Activated T-helper 2 cell treated with anti-CD3 and anti-CD28 coated beads, Interferon-gamma antibody, Interleukin-2, Interleukin-4, amounts not matched to agents 10 μg/mL and 5 μg/mL and 100 μg/mL, durations not matched to agents 14 hours and 24 hours and 36 hours (primary cell): ENCODE measurements at places on chromosomes 6 and 20.

GRCh38 chr6:68040312-68040778, 594.7 kb upstream of the ADGRB3 start:
- DNase-seq: no peak
- no peaks in the 10 kb centered on the region for H3K4me1 ChIP-seq
- no peaks in the 10 kb centered on the region for H3K27me3 ChIP-seq
- no peak overlapping the region for H3K27ac ChIP-seq

DNA sequence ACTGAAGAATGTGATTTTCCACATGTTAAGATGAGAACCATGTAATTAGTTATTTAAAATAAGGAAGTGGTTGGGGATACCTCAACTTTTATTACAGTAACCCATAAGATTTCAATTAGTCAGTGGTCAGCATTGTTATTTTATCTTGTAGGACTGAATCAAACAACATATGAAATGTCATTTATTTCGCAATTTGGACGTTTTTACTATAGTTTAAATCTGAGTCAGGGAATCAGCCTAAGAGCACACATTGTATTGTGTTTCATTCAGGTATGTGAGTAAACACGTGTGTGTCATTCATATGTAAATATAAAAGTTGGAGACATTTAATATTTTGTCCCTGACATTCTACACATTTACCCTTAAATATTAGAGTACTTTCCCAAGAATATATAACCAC, 1418.7 kb downstream of the GRIK2 start:
- H3K4me1 ChIP-seq: no peaks in the 10 kb centered on the region
- H3K4me3 ChIP-seq: no peak overlapping the region
- no peak overlapping the region for H3K27ac ChIP-seq
- no peaks in the 10 kb centered on the region for H3K36me3 ChIP-seq
- no peak for DNase-seq

- H3K27ac ChIP-seq: no peak overlapping the region
- no peak for DNase-seq
Observed at GRCh38 chr6:118764766-118765165, 113.4 kb upstream of the CEP85L start.

DNA sequence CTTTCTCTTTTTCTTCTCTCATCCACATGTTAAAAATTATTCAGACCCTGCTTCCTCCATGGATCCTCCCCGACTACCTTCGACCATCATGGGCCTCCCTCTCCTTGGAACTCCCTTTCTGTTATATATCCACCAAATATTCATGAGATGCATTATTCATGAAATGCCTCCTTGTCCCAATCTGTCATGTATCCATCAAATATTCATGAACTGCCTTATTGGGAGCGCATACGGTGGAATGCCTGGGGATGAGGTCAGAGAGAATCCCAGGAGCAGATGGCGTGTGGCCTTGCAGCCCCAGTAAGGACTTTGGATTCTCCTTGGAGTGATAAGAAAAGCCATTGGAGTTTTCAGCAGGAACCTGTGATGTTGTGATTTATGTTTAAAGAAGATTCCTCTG, 97.0 kb downstream of the NRN1 start:
- no peak for DNase-seq
- no peak overlapping the region for H3K4me3 ChIP-seq
- no peaks in the 10 kb centered on the region for H3K36me3 ChIP-seq
- no peak overlapping the region for H3K27ac ChIP-seq

- no peaks in the 10 kb centered on the region for H3K36me3 ChIP-seq
- no peak for DNase-seq
- H3K27ac ChIP-seq: no peak overlapping the region
- H3K27me3 ChIP-seq: peaks cover 11% of the 10 kb centered on the region
- H3K4me3 ChIP-seq: no peak overlapping the region
- no peaks in the 10 kb centered on the region for H3K4me1 ChIP-seq
Observed at GRCh38 chr20:59864726-59865125, 68.7 kb downstream of the SYCP2 start.

- no peak overlapping the region for H3K27ac ChIP-seq
- peaks cover 55% of the 10 kb centered on the region for H3K36me3 ChIP-seq
- H3K4me3 ChIP-seq: no peak overlapping the region
- DNase-seq: no peak
Observed at GRCh38 chr20:49886571-49887213, 28.6 kb downstream of the SPATA2 start.

- peaks cover 4% of the 10 kb centered on the region for H3K36me3 ChIP-seq
- peak; percentile 8 for DNase-seq
- peak overlapping the region; percentile 91 for H3K27ac ChIP-seq
- peaks cover 47% of the 10 kb centered on the region for H3K4me1 ChIP-seq
- peaks cover 13% of the 10 kb centered on the region for H3K27me3 ChIP-seq
Observed at GRCh38 chr20:57618091-57618763, 2.0 kb downstream of the ZBP1 start.

- no peaks in the 10 kb centered on the region for H3K27me3 ChIP-seq
- peaks cover 35% of the 10 kb centered on the region for H3K4me1 ChIP-seq
- H3K36me3 ChIP-seq: peaks cover 25% of the 10 kb centered on the region
- H3K4me3 ChIP-seq: no peak overlapping the region
- H3K27ac ChIP-seq: peak overlapping the region; percentile 7
Observed at GRCh38 chr20:32522776-32523612, 62.1 kb downstream of the NOL4L start.

DNA sequence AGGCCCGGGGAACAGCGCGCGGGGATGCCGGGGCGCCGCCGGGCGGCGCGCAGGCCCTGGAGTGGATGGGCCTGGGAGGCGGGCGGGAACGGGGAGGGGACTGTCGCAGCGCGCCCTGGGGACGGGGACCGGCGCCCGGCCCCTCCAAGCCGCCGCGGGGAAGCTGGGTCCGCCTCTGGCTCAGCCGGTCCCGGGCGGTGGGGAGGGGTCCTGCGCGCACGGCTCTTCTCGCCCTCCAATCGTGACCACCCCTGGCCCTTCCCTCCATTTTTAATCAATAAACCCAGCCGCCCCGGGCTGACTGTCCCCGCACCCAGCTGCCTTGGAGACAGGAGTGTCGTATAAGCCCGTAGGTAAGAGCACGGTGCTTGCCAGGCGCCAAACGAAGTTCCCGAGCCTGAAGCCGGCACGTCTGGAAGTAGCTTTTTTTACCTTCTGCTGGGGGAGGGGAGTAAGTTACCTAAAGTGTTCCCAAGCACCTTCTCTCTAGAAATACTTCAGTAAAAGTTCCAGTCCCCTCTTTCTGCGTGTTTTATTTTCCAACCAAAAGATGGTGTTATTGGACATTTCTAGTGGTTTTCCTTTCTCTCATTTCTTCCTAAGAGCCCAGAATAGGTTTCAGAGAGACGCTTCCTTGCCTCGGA, 780 bp upstream of the TAF4 start:
- peak overlapping the region; percentile 80 for H3K27ac ChIP-seq
- peak overlapping the region; percentile 79 for H3K4me3 ChIP-seq
- peak; percentile 44 for DNase-seq
- peaks cover 17% of the 10 kb centered on the region for H3K36me3 ChIP-seq
- H3K27me3 ChIP-seq: peaks cover 9% of the 10 kb centered on the region

- H3K27me3 ChIP-seq: peaks cover 7% of the 10 kb centered on the region
- peaks cover 13% of the 10 kb centered on the region for H3K4me1 ChIP-seq
- no peak overlapping the region for H3K27ac ChIP-seq
- no peaks in the 10 kb centered on the region for H3K36me3 ChIP-seq
- no peak for DNase-seq
Observed at GRCh38 chr6:63352069-63352543, 32.3 kb upstream of the LGSN start.

DNA sequence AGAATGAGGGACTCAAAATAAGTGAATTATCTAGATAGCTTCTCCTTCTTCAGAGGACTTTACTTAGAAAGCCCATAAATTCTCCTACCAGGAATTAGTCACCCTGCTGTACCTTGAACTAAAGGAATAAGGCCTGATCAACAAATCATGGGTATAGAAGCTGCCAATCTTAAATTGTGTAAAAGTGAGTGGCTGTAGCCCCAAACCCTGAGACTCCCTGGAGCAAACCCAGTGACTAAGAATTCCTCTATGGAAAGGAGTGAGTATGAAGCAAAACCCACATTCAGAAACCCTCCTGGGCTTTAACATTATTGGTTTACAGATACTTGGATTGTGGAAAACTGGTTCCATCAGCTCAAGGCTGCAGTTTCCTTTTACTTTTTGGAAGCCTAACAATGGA, 285.8 kb upstream of the TBX18 start:
- no peak for DNase-seq
- H3K36me3 ChIP-seq: no peaks in the 10 kb centered on the region
- H3K4me1 ChIP-seq: no peaks in the 10 kb centered on the region
- no peak overlapping the region for H3K4me3 ChIP-seq
- H3K27ac ChIP-seq: no peak overlapping the region

DNA sequence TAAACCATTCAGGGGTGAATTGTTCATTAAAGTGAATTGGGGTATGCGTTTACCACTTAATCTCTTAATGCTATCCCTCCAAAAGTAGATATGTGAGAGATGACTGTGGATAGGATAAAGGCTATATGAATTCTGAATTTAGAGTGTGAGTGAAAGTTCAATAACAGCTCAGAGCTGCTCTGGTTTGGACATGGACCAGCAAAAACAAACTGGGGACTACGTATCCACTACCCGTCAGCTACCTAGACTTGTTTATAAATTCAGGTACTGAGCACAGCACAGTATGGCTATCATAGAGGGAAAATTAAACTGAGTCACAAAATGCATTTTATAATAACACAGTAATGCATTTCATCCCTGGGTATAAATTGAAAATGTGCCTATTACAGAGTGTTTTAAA, 44.4 kb downstream of the HDDC2 start:
- no peaks in the 10 kb centered on the region for H3K4me1 ChIP-seq
- no peaks in the 10 kb centered on the region for H3K36me3 ChIP-seq
- no peak overlapping the region for H3K27ac ChIP-seq
- no peaks in the 10 kb centered on the region for H3K27me3 ChIP-seq

DNA sequence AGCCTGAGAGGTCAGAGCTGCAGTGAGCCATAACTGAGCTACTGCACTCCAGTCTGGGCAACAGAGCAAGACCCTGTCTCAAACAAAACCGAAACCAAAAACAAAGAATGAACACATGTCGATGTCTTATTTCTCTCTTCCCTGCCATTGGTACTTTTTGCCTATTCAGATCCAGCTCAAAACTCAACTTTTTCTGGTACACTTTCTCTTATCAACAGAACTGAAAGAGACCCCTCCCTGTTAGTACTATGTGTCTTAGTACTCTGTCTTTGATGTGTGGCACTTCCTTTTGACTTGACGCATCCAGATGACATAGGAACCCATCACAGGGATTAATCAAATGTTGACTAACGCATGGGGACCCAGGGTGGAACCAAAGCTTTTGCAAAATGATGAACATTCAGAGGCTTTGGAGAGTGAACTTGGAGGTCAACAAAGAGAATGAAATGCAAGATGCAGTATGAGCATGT, 44.8 kb downstream of the AKAP12 start:
- DNase-seq: no peak
- peak overlapping the region; percentile 62 for H3K4me3 ChIP-seq
- H3K27ac ChIP-seq: peak overlapping the region; percentile 74
- H3K4me1 ChIP-seq: peaks cover 50% of the 10 kb centered on the region
- H3K27me3 ChIP-seq: peaks cover 25% of the 10 kb centered on the region
- H3K36me3 ChIP-seq: no peaks in the 10 kb centered on the region

- no peak overlapping the region for H3K4me3 ChIP-seq
- peaks cover 54% of the 10 kb centered on the region for H3K36me3 ChIP-seq
- no peak overlapping the region for H3K27ac ChIP-seq
Observed at GRCh38 chr6:105326833-105327770, 75.8 kb downstream of the PREP start.

DNA sequence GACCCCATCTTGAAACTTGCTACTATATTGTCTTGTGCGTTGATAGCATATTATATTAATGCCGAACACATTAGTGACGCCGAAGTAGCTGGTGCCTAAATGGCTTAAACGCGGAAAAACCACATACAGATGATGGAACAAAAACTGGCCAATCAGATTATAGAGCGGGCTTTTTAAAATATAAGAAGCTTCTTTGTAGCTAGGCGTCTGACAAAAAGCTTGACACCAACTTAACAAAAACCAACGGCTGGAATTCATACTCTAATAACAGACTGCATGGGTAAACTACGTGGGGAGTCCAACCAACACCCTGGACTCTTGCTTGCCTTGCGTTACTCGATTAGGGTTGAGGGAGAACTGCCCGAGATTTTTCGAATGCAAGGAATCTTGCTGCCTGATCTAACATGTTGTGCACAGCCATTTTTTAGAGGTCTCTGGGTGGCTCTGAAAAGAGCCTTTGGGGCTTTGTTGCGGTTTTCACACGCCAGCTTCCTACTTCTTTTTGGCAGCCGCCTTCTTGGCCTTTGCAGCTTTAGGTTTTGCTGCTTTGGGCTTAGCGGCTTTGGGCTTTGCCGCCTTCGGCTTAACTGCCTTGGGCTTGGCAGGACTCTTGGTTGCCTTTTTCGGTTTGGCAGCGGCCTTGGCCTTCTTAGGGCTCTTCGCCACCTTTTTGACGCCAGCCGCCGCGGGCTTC, 45.7 kb downstream of the OR2B2 start:
- H3K4me1 ChIP-seq: peaks cover 76% of the 10 kb centered on the region
- no peaks in the 10 kb centered on the region for H3K27me3 ChIP-seq
- no peak for DNase-seq
- H3K4me3 ChIP-seq: peak overlapping the region; percentile 98
- peak overlapping the region; percentile 99 for H3K27ac ChIP-seq

GRCh38 chr6:7454696-7455358, 65.2 kb downstream of the RIOK1 start:
- no peaks in the 10 kb centered on the region for H3K4me1 ChIP-seq
- peaks cover 2% of the 10 kb centered on the region for H3K27me3 ChIP-seq
- no peak overlapping the region for H3K4me3 ChIP-seq
- no peaks in the 10 kb centered on the region for H3K36me3 ChIP-seq
- no peak overlapping the region for H3K27ac ChIP-seq

DNA sequence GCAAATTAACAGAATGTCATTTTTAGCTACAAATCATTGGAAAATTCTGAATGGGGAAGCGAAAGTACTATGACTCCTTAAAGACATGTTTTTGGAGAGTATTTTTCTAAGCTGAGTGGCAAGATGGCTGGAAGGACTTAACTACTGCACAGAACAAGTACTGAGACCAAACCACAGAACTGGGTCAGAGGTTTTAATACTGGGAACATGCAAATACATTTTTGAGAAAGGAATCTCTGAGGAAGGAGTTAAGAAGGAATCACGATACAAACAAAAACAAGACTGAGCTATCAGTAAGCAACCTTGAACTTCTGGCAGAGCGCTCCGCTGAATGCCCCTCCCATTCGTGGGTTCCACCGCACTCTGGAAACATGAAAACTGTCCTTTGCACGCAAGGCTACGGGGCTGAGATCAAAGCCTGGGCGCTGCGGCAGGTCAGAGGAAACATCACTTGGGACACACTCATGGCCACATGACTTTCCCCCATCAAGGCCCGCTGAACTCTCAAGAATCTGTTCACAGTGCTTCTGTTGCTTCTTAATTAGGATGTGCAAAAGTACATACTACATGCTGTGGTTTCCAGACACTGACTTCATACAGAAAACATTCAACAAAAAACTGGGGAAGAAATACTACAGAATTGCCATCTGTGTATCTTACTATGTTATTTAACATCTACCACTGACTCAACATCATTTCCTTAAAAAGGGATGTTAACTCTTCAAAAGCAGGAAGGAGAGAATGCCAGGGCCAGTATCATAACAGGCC, 27.8 kb downstream of the SLC23A2 start:
- peak overlapping the region; percentile 85 for H3K27ac ChIP-seq
- H3K27me3 ChIP-seq: no peaks in the 10 kb centered on the region
- peaks cover 16% of the 10 kb centered on the region for H3K36me3 ChIP-seq

GRCh38 chr6:73104921-73105320, 120.4 kb downstream of the KHDC1L start:
- no peak overlapping the region for H3K27ac ChIP-seq
- H3K4me1 ChIP-seq: peaks cover 3% of the 10 kb centered on the region
- no peaks in the 10 kb centered on the region for H3K36me3 ChIP-seq
- no peaks in the 10 kb centered on the region for H3K27me3 ChIP-seq

GRCh38 chr20:33589059-33589458, 73.1 kb upstream of the C20orf144 start:
- H3K4me3 ChIP-seq: no peak overlapping the region
- peaks cover 7% of the 10 kb centered on the region for H3K4me1 ChIP-seq
- H3K27me3 ChIP-seq: no peaks in the 10 kb centered on the region
- H3K27ac ChIP-seq: no peak overlapping the region
- no peaks in the 10 kb centered on the region for H3K36me3 ChIP-seq
- no peak for DNase-seq
